ENCODE measurements at places on chromosomes 7 and 10.

GRCh38 chr7:41459623-41460261 is 243.1 kb downstream of the INHBA start:
- no peak for DNase-seq

- DNase-seq: no peak
Observed at GRCh38 chr7:142188154-142188553, 69.7 kb downstream of the PRSS58 start.

DNA sequence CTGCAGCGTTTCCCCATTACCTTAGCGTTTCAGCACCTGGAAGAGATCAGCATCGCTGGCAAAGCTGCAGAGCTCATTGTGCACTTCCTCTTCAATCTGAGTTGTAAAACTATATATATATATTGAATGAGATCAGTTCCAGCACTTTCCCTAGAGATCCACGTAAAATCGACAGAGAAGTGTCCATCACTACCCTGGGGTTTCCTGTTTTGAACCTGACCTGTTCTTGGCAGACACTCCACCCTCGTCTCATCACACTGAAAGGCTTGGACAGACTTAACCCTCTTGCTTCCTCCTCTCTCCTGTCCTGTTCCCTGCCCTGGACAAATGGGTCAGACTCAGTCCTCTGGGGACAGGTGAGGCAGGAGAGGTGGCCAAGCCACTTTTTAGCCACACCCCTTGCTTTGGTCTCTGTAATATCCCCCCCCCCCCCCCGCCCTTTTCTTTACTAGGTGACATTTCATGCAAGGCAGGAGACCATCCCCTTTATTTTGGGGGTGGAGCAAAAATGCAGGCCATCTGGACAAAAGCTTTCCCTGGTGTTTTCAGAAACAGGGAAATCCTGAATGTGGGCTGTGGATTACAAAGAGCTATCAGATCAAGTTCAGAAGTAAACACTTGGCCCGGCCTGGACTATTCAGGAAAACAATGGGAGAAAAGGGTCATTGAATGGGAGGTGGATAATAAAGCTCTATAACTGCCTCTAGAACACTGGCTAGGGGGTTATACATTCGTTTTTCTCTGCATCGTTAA is 83.7 kb upstream of the KDM7A start:
- no peak for DNase-seq

DNA sequence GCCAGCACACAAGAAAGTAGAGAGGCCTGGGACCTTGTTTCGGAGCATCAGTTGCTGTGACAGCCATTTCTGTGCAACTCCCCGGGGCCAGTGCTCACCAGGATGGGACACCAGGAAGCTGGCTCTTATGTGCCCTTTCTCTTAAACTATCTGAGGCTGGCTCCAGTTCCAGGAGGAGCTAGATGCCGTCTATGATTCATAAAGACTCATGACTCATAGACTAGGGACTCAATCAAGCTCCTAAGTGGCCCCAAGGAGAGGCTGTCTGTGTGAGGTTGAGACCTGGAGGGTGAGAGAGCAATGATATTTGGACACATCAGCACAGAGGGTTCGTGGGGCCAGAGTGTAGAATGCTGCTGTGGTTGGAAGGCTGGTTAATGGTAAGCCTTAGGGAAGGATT is 580.1 kb downstream of the CCSER2 start:
- DNase-seq: no peak

DNA sequence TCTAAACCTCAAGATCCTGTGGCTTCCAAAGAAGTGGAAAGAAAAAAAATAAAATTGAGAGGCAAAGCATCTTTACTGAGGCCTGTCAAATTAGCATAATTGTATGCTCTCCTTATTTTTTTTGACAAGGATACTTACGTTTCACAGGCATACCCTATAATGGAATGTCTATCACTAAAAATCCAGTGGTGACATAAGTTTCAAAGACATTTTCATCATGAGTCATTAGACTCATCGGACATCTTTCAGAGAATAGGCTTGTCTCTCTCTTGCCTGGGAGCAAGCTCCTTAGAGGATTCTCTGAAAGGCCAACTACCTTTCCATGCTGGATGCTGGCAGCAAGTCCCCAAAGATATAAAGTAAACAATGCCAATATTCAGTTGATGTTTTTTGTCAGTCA is 380.7 kb upstream of the STEAP1 start:
- DNase-seq: no peak

GRCh38 chr7:26550492-26550891 is 258.8 kb downstream of the SNX10 start:
- DNase-seq: no peak

DNA sequence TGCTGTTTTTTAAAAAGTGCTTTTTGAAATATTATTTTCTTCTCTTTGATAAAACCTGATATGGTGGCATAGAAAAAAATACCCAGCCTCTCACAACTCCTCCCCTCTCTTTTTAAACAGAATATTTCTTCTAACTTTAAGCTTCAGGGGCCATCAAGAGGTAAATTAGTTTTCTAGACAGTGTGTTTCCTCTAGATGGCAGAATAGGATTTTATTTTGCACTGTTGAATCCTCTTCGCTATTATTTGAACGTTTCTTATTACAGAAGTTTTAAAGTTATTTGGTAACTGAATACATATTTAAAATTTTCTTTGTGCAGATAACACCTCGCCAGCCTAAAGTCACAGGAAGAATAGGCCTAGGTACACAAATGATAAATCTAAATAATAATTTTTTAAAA is 30.3 kb downstream of the ARL5B start:
- DNase-seq: peak; percentile 4

DNA sequence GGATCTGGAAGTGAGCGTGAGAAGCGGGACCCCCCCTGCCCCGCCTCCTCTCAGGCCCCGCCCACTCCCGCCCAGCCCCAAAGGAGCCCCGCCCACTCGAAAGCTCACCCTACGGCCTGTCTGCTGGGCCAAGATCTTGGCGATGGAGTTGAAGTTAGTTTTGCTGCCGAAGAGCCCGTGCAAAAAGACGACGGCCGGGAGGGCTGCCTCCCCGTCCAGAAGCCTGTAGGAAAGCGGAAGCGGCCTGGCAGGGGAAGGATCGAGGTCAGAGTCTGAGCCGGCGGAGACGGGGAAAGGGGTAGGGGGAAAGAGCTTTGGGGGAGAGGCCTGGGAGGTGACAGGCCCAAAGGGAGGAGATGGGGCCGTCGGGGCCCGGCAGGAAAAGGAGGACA is 386 bp downstream of the ABHD11 start:
- no peak for DNase-seq

- no peak for DNase-seq
Observed at GRCh38 chr7:1696671-1697498, 26.8 kb downstream of the ELFN1 start.

GRCh38 chr7:435630-436366 is 83.8 kb downstream of the PDGFA start:
- no peak for DNase-seq

DNA sequence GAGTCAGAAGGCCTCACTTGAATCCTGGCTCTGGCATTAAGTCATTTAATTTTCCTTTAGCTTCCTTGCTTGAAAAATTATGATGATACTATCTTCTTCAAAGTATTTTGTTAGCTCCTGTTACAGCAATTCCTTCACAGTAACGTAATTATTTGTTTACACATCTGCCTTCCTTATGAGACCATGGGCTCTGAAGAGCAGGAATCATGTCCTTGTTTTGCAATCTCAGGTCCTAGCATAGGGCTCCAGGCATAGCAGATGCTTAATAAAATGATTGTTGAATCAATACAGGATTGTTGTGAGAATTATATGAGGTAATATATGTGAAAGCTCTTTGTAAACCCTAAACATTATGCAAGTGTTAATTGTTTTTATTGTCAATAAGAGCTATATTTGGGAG is 25.5 kb downstream of the KLHDC10 start:
- no peak for DNase-seq

DNA sequence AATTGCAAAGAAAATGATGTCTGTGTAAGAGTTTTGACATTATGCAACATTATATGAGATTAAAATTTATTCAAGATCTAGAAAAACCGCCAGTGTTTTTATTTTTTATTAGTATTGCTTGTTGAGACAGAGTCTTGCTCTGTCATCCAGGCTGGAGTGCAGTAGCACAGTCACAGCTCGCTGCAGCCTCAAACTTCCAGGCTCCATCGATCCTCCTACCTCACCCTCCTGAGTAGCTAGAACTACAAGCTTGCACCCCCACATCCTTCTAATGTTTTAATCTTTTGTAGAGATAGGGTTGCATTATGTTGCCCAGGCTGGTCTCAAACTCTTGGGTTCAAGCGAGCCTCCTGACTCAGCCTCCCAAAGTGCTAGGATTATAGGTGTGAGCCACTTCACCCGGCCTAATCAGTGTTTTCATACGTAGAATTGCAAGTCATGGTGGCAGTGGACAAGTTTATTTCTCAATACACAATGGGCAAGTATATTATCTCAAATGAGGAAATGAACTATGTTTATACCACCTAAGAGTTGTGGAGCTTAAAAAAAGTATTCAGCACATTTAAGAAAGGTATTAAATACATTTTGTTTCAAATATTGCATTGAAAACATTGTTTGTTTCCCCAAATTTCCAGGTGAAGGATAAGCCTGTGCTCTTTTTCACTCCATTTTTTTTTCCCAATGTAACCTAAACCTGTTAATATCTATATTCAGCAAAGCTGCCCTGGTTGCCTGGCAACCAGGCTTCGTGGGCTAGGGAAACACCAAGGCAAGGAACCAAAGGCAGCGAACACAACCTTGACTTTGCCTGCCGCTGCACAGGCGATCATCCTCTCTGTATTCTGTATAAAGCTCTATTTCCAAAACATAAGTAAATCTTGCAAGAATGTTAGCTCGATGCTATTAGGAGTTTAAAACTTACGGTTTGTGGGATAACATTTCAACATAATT is 163.9 kb downstream of the CACNB2 start:
- DNase-seq: no peak

DNA sequence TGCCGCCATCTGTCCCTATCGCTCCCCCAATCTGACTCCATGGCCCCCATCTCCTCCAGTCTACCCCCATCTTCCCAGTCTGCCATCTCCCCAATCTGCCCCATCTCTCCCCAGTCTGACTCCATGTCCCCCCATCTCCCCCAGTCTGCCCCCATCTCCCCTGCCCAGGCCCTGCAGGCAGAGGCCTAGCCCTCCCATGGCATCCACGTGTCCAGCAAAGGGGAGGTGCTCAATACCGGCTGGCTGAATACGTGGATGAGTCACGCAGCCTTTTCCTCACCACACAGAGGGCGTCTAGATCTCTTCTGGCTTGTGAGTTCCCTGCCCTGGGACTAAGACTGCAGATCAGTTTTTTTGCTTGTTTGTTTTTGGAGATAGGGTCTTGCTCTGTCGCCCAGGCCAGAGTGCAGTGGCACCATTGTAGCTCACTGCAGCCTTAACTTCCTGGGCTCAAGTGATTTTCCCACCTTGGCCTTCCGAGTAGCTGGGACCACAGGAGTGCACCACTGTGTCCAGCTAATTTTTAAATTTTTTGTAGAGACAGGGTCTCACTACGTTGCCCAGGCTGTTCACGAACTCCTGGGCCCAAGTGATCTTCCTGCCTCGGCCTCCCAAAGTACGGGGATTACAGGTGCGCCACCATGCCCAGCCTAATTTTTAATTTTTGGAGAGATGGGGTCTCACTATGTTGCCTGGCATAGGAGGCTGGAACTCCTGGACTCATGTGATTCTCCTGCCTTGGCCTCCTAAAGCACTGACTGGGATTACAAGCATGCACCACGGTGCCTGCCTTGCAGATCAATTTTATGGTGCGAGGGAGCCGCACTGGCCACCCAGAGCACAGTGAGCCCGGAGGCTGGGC is 15.3 kb upstream of the GPR146 start:
- peak; percentile 49 for DNase-seq

GRCh38 chr7:133234961-133235875 is 17.7 kb upstream of the EXOC4 start:
- no peak for DNase-seq

- DNase-seq: no peak
Observed at GRCh38 chr7:126957443-126957842, 295.3 kb downstream of the GRM8 start.

DNA sequence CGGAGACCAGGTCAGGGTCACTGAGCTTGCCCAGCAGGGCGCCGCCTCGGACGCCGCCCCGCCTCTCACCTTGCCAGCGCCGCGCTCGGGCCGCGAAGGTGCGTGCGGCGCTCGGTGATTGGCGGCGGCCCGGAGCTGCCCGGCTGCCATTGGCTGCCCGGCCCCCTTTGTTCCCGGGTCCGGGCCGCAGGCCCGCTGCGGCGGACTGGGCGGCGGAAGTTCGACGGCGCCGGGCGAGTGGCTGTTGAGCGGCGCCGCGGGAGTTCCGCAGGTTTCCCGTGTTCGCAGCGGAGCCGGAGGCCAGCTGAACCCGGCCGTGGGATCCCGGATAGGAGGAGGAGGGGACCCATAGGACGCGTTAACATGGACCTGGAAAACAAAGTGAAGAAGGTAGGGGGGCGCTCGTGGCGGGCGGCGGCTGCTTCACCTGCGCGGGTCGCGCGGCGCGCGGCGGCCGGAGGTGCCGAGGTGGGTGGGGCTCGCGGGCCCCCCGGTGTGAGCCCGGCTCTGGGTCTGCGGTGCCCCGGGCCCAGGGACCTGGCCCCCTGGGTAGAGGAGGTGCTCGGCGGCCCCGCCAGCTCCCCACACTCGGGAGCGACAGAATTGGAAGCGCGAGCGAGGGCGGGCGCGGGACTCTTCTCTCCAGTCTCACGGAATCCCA is at the start of gene TES:
TES (plus strand) TSS at position 195 of the 661 bp plus-strand sequence; CDS start at position 364, 169 bp downstream.
- peak; percentile 54 for DNase-seq

- no peak for DNase-seq
Observed at GRCh38 chr10:46094931-46095750, 49.1 kb upstream of the MSMB start.

GRCh38 chr10:70479626-70480238 is 1.2 kb downstream of the PALD1 start:
- DNase-seq: no peak

- no peak for DNase-seq
Observed at GRCh38 chr7:84637568-84638338, 443.2 kb upstream of the SEMA3A start.

DNA sequence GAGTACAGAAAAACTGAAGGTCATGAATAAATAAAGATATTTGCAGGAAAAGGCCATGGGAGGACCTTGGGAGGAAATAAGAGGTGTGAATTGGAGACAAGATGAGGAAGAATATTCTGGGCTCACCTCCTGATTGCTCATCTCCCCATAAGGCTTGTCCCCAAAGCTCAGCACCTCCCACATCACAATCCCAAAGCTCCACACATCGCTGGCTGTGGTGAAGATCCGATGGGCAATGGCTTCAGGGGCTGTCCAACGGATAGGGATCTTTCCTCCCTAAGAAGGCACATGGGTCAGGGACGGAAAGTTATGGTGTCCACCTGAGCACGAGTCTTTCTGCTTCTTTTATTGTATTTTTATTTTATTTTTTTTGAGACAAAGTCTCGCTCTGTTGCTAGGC is 12.9 kb downstream of the ZYX start:
- no peak for DNase-seq

DNA sequence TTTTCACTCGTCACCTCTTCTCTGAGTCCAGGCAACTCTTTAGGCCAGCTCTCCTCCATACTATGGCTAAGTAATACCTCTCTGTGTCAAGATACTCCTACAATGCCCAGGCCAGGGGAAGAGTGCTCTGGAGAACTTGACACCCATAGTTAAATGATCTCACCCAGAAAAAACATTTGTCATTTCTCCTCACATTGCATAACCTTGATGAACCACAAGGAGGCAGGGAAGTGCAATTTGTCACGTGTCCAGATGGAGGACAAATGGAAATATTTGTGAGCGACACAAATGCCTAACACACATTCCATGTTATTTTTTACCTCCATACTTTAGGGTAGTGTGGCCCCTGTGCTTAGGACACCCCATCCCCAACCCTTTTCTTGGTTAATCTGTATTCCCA is 78.3 kb downstream of the HTR7 start:
- no peak for DNase-seq

Measured in neuronal stem cell (in vitro differentiated cells).